ENCODE measurements at places on chromosomes 5 and 9.

- no peak for DNase-seq
Measured at GRCh38 chr5:68333649-68334552, 118.3 kb downstream of the PIK3R1 start.

DNA sequence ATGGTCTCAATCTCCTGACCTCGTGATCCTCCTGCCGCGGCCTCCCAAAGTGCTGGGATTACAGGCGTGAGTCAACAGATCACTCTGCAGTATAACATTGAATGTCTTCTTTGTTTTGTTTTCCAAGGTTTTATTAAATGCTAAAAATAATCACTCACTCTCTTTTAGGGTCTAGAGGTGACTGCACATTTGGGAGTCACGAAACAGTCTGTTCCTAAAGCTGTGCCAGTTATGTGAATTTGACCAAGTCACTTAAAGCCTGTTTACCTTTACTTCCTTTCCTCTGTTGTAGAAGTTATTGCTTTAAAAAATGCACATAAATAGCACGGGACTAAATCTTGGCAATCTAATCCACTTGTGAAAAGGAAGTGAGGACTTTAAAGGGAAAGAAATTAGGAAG is 304.9 kb upstream of the PTGER4 start:
- DNase-seq = no peak

DNA sequence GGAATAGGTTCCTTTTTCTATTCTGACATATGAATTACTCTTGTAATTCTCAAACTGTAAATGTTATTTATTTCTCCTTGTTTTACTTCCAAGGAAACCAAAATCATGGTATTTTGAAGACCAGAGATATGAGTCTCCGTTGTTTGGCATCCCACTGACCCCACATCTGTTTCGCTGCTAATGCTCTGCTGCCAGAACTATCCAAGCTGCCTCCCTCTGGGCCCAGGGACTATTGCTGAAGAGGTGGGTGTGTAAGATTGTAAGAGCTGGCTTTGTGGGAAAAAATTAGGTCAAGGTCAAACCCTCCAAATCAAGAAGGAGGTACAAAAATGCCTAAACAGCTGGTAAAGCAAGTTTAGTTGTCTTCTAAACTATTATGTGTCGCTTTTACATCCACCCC is 129.4 kb upstream of the MYO10 start:
- DNase-seq = no peak

GRCh38 chr9:4344946-4345345 is 45.1 kb upstream of the GLIS3 start:
- DNase-seq = no peak

DNA sequence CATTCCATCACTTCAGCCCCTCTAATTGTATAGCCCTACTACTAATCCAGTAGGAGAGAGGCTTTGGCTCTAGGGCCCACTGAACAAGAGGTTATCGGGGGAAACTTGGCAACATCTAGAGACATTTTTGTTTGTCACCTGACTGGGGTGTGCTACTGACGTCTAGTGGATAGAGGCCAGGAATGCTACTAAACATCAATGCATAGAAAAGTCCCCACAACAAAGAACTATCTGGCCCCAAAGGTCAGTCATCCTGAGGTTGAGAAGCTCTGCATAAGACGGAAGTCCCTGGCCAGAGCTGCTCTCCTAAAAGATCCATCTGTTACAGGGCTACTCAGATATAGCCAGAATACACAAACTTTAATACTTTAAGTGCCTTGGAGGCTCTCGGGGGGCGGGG is 570.6 kb upstream of the KLF4 start:
- DNase-seq = no peak

DNA sequence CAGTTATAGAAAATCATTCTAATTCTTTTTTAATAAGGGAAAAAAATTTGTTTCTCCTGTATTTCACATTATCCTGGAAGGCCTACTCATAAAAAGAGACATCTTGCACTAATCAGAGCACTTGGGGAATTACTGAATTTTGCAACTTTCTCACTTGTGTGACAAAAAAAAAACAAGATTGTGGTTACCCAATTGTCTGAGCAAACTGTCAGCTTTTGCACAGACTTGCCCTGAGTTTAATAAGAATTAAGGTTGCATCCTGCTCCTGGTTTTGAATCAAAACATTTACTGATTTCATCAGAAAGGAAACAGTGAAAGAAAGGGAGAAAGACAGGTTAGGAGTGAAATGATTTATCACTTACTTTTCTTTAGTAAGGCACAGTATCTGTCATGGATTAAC is 10.6 kb upstream of the SH3RF2 start:
- DNase-seq = no peak

GRCh38 chr9:100623969-100624368 is 46.1 kb downstream of the CAVIN4 start:
- DNase-seq = no peak

GRCh38 chr5:1133108-1133507 is 21.2 kb upstream of the SLC12A7 start:
- DNase-seq = no peak

GRCh38 chr5:172361566-172362238 is 78.1 kb upstream of the UBTD2 start:
- no peak for DNase-seq

DNA sequence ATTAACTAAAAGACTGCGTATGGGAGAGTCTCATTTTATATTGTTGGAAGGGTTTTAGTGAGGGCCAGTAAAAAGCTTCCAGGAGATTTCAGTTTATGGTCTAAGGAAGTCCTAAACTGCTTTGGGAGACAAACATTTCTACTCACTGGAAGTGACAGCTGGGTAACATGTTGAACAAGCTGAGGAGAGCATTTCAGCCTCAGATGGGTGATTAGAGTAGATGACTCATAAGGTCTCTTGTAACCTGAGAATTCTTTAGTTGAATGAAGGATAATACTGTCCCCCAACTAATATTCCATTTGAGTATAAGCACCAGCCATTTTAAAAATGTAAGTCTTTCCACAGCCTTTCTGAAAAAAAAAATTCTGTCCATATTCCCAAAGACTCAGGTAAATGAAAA is 218.0 kb upstream of the C9orf72 start:
- DNase-seq = no peak

GRCh38 chr5:58927181-58927580 is 344.3 kb downstream of the RAB3C start:
- DNase-seq = no peak

DNA sequence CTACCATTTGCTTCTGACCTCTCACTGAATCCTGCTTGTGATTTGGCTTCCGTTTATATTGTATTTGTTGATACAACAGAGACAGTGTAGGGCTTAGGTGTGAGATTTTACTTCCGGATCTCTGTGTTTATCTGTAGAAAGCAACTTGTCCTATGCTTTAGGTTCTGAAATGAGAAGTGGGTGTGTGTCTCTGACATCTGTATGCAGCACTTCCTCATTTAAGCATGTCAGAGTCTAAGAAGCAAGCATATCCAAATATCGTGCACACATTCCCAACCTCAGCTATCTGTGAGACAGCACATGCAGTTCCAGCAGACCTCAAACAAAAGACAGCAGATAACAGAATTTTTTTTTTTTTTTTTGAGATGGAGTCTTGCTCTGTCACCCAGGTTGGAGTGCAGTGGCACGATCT is 16.3 kb downstream of the KLF9 start:
- DNase-seq = peak; percentile 53
